Epithelial cell of prostate (primary cell): ENCODE measurements at places on chromosomes 3 and 15.

GRCh38 chr15:57356178-57356577, 20.1 kb upstream of the CGNL1 start:
- DNase-seq = no peak

DNA sequence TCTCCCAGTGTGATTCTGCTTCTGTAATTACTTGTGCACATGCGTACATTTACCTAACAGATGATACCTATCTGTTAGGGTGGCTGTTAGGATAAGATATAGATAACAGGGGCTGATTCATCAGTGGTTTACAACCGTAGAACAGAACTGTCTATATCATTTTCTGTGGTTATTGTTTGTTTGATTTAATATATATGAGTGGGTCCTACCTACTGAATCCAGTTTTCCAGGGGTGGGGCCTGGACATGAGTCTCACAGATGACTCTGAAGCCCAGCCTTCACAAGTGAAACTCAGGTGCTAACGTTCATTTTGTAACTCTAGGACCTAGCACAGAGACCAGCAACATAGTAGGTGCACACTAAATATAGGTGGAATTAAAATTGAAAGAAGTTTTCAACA, 10.4 kb upstream of the ACAP2 start:
- DNase-seq = no peak

DNA sequence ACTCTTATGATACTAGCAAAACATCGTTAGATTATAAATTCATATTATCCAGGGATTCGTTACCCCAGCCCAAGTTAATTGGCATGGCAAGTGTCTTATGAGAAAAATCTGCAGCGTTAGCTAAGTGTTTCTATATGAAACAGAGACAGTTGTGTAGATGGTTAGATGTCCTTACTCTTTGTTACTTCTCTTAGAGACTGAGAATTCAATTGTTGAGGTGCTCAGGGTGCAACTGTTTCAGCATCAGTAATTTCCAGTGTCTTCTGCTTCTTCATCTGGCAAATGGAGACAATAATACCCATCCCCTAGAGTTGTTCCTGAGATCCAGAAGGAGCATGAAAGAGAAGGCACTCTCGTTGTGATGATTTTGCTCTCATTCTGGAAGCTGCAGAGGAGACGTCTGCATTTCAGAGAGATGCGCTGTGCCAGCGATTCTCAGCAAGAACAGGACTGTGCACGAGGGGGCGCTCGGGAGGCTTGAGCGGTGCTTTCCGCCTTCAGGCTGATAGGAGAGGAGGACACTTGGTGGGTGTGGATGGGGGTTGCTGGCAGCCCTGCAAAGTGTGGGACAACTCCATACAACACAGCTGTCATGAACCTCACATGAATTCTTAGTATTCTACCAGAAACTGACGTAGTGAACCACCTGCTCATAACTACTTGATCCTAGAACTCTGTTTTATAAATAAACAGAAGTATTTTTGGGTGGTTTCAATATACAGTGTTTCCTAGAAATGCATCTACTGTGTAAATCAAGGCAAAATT, 39.7 kb upstream of the SPSB4 start:
- DNase-seq = no peak

DNA sequence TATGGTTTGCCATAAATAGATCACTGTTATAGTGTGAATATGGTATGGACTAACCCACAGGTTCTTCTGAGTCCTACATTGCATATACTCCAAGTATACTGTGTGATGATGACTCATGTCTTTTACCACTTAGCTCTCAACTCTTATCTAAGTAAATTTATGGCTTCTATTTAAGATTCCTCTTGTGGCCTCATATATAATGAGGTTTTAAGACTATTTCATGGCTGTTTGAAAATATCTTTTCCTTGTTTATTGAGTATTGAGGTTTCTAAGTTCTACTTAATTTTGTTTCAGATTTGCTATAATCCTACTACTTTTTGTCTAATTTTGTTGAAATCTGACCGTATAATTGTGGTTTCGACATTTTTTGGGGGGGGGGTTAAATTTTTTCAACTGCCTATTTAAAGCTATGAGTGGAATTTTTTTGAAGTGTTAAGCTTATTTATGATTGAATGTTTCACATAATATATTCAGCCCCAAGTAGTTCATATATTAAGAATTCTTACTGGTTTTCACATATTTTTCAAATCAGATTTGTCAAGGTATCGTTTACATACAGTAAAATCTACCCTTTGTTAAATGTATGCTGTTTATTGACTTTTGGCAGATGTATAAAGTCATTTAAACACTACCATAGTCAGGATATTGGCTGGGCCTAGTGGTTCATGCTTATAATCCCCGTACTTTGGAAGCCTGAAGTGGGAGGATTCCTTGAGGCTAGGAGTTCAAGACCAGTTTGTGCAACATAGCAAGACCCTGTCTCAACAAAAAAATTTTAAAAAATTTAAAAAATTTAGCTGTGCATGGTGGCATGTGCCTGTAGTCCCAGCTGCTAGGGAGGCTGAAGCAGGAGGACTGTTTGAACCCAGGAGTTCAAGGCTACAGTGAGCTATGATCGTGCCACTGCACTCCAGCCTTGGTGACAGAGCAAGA, 11.7 kb downstream of the SLC25A36 start:
- no peak for DNase-seq
